Progenitor cell of endocrine pancreas (in vitro differentiated cells): ENCODE measurements at places on chromosomes 3 and 15. TPM values are rescaled to one million over a fixed set of nuclear protein-coding genes. Genes with fewer than 3 reads are reported as not detected.

DNA sequence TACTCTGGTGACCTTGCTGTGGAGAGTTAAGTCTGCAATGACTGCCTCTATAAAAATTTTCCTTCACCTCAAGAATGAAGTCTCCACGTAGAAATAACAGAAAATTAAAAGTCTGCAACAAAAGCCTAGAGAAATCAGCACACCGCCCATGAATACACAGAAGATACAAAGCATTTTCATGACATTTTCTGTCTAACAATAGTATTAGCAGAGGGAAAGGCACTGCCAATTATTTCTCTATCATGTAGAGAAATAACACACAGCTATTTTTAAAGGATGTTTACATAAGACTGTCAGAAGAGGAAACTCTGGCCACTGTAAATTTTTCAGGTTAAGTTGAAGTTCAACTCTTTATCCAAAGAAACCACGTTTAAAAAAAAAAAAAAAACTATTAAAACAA, 80.8 kb downstream of the GSK3B start:
- no peak overlapping the region for H3K4me3 ChIP-seq
- peaks cover 23% of the 10 kb centered on the region for H3K4me1 ChIP-seq
- H3K36me3 ChIP-seq = peaks cover 9% of the 10 kb centered on the region
- no peak for DNase-seq
- no peaks in the 10 kb centered on the region for H3K27me3 ChIP-seq

GRCh38 chr3:197041875-197042488, 12.4 kb upstream of the MELTF start:
- DNase-seq = no peak
- H3K27ac ChIP-seq = peak overlapping the region; percentile 3
- no peaks in the 10 kb centered on the region for H3K4me1 ChIP-seq
- peaks cover 2% of the 10 kb centered on the region for H3K27me3 ChIP-seq

GRCh38 chr3:5766848-5767247, 579.3 kb downstream of the EDEM1 start:
- H3K27ac ChIP-seq = peak overlapping the region; percentile 43
- no peaks in the 10 kb centered on the region for H3K4me1 ChIP-seq
- no peaks in the 10 kb centered on the region for H3K36me3 ChIP-seq

GRCh38 chr3:54970895-54971294, 43.0 kb upstream of the LRTM1 start:
- H3K4me1 ChIP-seq = peaks cover 24% of the 10 kb centered on the region
- no peaks in the 10 kb centered on the region for H3K36me3 ChIP-seq
- peaks cover 27% of the 10 kb centered on the region for H3K27me3 ChIP-seq
- DNase-seq = no peak
- H3K27ac ChIP-seq = no peak overlapping the region
- no peak overlapping the region for H3K4me3 ChIP-seq

- DNase-seq = no peak
- no peak overlapping the region for H3K4me3 ChIP-seq
- H3K27ac ChIP-seq = no peak overlapping the region
- peaks cover 30% of the 10 kb centered on the region for H3K4me1 ChIP-seq
- peaks cover 7% of the 10 kb centered on the region for H3K36me3 ChIP-seq
Measured at GRCh38 chr3:145798696-145799537, 362.1 kb downstream of the PLOD2 start.

DNA sequence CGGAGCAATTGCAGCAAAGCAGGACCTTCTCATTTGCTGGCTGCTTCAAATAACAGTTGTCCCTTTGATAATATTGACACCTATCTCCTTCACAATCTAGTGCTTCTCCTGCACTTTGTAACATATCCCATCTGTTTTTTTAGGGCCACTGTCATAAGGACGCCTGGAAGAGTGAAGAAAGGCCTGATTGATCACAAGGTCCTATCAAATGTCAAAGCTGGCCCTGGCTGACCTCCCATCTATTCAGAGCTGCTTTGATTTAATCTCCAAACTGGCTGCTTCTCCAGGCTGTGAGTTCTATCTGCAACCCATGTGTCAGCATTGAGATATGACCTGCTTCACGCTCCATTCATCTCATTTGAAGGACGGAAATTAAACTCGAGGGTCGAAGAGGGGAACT, 601.2 kb upstream of the KCNMB2 start:
- DNase-seq = no peak
- no peaks in the 10 kb centered on the region for H3K27me3 ChIP-seq
- peaks cover 30% of the 10 kb centered on the region for H3K4me1 ChIP-seq
- no peaks in the 10 kb centered on the region for H3K36me3 ChIP-seq
- H3K4me3 ChIP-seq = no peak overlapping the region
- H3K27ac ChIP-seq = no peak overlapping the region

DNA sequence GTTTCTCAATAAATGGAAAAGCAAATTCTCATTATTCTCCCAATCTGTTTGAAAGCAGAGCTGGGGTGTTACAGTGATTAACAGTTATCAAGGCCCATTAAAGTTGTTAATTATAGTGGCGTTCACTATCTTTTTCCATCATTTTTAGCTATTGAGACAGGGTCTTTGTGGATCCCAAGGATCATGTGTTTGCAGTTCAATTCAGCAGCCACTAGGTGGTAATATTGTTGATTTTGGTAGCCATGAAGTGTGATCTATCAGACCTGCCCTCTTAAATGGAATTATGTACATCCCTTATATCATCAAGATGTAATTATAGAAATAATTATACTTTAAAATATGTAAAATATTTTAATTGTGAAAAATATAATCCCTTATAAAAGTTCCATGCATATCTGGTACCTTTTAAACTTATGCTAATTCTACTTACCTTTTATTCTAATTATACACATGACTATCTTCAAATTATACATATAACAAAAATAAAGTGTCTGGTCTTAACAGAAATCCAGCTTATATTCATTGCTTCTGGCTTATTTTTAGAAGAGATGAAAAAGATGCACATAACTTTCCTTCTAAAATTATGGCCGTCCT, 126.4 kb downstream of the GREM1 start:
- no peaks in the 10 kb centered on the region for H3K4me1 ChIP-seq
- H3K27ac ChIP-seq = no peak overlapping the region
- H3K27me3 ChIP-seq = peaks cover 4% of the 10 kb centered on the region
- no peak overlapping the region for H3K4me3 ChIP-seq

DNA sequence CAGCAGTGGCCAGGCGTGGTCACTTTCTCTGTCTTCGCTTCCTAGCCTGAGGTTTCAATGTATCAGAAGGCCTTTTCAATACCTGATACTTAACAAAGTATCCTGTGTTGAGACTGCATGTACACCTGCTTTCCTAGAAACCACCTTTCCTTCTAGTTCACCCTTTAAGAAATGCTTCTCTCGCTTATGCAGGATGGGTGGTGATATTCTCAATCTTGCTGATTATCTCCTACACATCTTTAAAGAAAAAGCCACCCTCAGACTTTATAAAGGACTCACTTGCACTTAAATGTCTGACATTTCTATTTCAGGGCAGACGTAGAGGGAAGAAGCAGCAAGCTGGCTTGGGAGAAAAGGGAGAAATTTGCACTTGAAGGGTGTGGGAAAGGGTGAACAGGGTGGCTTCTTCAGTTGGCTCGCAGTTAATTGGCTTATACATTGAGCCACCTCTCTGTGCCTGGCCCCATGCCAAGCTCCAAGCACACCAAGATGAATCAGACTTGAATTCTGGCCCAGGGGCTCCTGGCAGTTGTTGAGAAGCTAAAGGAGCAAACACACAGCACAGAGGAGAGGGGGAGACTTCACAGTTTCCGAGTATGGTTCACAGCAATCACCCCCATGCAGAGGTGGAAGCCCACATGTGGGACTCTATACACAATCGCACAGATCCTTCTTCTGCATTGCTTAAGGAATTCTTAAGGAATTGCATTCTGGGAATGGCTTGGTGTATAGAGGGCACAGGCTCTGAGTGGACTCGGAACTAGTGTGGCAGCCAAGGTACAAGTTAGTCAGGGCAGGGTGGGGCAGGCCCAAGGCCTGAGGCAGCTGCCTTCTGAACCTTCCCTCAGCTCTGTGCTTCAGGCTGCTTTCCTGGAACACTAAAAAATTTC, 1.3 kb downstream of the ARL6IP5 start:
- H3K27me3 ChIP-seq = no peaks in the 10 kb centered on the region
- peaks cover 2% of the 10 kb centered on the region for H3K36me3 ChIP-seq
- peak overlapping the region; percentile 71 for H3K27ac ChIP-seq
- no peak for DNase-seq
- H3K4me3 ChIP-seq = peak overlapping the region; percentile 93
- peaks cover 26% of the 10 kb centered on the region for H3K4me1 ChIP-seq

- DNase-seq = no peak
- H3K4me1 ChIP-seq = peaks cover 4% of the 10 kb centered on the region
- H3K4me3 ChIP-seq = no peak overlapping the region
- H3K27me3 ChIP-seq = peaks cover 4% of the 10 kb centered on the region
Measured at GRCh38 chr3:134881305-134881704, 86.2 kb downstream of the EPHB1 start.

DNA sequence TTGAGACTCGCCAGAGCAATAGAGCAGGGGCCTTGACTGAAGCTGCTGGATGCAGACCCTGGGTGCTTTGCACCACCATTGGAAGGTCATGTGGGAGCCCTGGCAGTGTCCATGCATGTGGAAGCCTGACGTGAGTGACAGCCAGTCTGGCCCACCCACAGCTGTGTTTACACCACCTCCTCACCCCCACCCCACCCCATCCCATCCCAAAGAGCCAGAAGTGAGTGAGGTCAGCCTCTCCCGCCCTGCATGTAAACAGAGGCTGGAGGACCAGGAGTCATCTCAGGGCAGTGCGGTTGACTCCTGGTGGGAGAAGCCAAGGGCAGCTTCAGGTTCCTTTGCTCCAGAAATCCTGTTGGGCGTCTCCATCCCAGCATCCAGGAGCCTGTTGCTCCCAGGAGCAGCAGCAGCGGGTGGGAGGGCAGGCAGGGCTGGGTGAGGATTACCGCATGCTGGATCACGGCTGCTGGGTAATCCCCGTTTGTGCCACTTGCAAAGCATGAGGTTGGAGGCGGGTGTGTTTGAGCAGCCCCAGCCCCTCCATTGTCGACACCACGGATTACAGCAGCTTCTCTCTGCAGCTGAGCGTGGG, 44.6 kb downstream of the CORO2B start:
- peaks cover 34% of the 10 kb centered on the region for H3K27me3 ChIP-seq
- no peaks in the 10 kb centered on the region for H3K4me1 ChIP-seq
- H3K4me3 ChIP-seq = no peak overlapping the region
- no peak overlapping the region for H3K27ac ChIP-seq
- no peaks in the 10 kb centered on the region for H3K36me3 ChIP-seq

DNA sequence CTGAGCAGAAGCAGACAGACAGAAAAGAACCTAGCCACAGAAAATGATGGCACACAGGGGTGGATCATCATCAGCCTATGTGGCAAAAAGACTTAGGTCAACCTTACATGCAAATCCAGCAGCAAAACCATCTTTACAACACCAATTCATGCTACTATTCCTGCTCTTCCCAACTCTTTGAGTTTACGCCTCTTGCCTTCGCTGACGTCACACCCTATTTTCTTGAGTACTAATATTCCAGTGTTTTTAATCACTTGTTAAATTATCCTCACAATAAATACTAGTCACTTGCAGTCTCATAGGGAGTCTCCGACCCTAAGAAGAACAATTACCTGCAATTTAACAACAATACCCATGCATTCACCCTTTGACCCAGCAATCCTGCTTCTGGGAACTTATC, 6.0 kb upstream of the PSMD6 start:
- H3K4me3 ChIP-seq = no peak overlapping the region
- H3K36me3 ChIP-seq = no peaks in the 10 kb centered on the region
- H3K4me1 ChIP-seq = peaks cover 10% of the 10 kb centered on the region
- H3K27ac ChIP-seq = no peak overlapping the region
- peaks cover 8% of the 10 kb centered on the region for H3K27me3 ChIP-seq

DNA sequence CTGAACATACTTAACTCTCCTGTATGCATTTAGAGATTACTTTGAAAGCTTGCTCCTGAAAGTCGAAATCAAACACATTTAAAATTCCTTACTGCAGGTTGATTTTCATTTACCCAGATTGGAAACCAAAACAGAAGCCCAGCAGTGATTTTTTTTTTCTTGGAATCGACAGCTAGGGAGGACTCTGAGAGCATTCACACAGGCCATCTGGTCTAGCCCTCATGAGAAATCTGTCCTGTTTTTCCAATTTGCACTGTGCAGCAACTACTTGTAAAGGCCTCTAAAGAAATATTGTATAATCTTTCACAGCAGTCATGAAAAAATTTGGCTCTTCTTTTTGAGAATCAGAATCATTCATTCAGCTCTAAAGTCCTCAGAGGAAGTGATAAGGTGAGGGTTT, 179.2 kb downstream of the KCNAB1 start:
- H3K4me1 ChIP-seq = no peaks in the 10 kb centered on the region
- DNase-seq = no peak
- no peak overlapping the region for H3K4me3 ChIP-seq
- no peaks in the 10 kb centered on the region for H3K36me3 ChIP-seq

GRCh38 chr15:47824147-47824546, 106.8 kb downstream of the SEMA6D start:
- H3K27me3 ChIP-seq = no peaks in the 10 kb centered on the region
- H3K4me3 ChIP-seq = no peak overlapping the region
- H3K27ac ChIP-seq = no peak overlapping the region
- no peak for DNase-seq
- no peaks in the 10 kb centered on the region for H3K36me3 ChIP-seq

DNA sequence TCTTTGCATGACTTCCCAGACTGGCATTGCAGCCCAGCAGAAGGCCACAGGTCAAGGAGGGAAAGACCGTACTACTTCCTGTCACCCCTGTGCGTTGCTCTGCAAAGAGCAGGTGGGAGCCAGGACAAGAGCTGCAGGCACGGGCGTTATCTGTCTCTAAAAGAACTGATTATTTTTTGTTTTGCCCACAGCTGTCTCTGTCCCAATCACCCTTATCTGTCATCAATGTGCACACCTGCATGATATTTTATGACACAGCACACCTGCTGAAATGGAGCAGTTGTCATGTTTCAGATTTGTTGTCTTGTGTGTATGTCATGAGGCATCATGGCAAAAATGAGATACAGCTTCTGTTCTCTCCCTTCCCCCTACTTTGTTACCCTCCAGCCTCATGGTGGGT, 58.8 kb downstream of the SLCO3A1 start:
- H3K4me3 ChIP-seq = no peak overlapping the region
- no peak for DNase-seq
- H3K27me3 ChIP-seq = peaks cover 3% of the 10 kb centered on the region
- H3K36me3 ChIP-seq = no peaks in the 10 kb centered on the region

- H3K36me3 ChIP-seq = no peaks in the 10 kb centered on the region
- no peaks in the 10 kb centered on the region for H3K4me1 ChIP-seq
- peaks cover 59% of the 10 kb centered on the region for H3K27me3 ChIP-seq
- H3K27ac ChIP-seq = no peak overlapping the region
- DNase-seq = no peak
Measured at GRCh38 chr15:45106002-45106790, 7.8 kb downstream of the DUOX2 start.

GRCh38 chr3:3918763-3919162, 119.5 kb downstream of the LRRN1 start:
- DNase-seq = no peak
- peaks cover 28% of the 10 kb centered on the region for H3K4me1 ChIP-seq

Gene FAM81A
- 0.34 and 0.58 TPM in 2 replicates for total RNA-seq

Gene TGM4
- not detected in 2 replicates for total RNA-seq

Gene SLC12A1
- 0.16 TPM in 1 of 2 replicates, not detected in the other for total RNA-seq

Gene LSG1
- total RNA-seq = 51.0 and 52.9 TPM in 2 replicates

Gene CP
- 0.93 and 1.0 TPM in 2 replicates for total RNA-seq

Gene GNAT1
- 0.12 and 0.91 TPM in 2 replicates for total RNA-seq

Gene DUSP7
- 10.1 and 10.3 TPM in 2 replicates for total RNA-seq

Gene SLC9C1
- 1.5 and 2.3 TPM in 2 replicates for total RNA-seq

Gene STAC
- total RNA-seq = 1.2 and 1.6 TPM in 2 replicates
